ENCODE measurements at places on chromosomes 5 and 9.

- no peak for DNase-seq
These were observed 22.8 kb upstream of the ARAP3 start for GRCh38 chr5:141704782-141705297.

DNA sequence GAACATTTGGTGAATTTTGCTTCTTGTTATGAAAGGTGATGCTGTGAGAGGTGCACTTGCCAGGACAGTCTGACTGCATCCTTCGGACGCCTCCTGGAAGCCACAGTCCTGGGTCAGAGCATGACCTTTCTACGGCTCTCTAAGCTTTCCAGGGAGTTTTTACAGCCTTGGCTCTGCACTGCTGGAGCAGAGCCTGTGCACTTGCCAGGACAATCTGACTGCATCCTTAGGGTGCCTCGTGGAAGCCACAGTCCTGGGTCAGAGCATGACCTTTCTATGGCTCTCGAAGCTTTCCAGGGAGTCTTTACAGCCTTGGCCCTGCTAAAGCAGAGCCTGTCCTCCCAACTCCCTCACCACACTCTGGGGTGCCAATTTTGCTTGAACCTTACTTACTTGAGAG is 49.6 kb downstream of the CCDC180 start:
- DNase-seq = no peak

DNA sequence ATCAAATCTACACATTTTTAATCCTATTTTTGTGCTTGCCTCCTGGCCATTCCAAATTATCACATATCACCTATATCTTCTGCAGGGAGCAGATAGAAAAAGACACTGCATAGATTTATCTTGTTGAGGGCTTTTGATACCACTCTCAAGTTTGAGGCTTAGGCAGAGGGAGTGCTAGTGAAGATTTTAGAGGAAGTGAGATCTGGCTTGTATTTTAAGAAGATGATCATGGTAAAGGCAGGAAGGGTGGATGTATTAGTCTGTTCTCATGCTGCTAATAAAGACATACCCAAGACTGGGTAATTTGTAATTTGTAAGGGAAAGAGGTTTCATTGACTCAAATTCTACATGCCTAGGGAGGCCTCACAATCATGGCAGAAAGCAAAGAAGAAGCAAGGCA is 220.9 kb upstream of the TUT7 start:
- no peak for DNase-seq

- DNase-seq = no peak
These were observed 25.0 kb upstream of the NKD2 start for GRCh38 chr5:983568-983967.

Measured in HuH-7.5 (cell line).